ENCODE measurements at places on chromosomes 3 and 15. TPM values are rescaled to one million over a fixed set of nuclear protein-coding genes. Genes with fewer than 3 reads are reported as not detected.

DNA sequence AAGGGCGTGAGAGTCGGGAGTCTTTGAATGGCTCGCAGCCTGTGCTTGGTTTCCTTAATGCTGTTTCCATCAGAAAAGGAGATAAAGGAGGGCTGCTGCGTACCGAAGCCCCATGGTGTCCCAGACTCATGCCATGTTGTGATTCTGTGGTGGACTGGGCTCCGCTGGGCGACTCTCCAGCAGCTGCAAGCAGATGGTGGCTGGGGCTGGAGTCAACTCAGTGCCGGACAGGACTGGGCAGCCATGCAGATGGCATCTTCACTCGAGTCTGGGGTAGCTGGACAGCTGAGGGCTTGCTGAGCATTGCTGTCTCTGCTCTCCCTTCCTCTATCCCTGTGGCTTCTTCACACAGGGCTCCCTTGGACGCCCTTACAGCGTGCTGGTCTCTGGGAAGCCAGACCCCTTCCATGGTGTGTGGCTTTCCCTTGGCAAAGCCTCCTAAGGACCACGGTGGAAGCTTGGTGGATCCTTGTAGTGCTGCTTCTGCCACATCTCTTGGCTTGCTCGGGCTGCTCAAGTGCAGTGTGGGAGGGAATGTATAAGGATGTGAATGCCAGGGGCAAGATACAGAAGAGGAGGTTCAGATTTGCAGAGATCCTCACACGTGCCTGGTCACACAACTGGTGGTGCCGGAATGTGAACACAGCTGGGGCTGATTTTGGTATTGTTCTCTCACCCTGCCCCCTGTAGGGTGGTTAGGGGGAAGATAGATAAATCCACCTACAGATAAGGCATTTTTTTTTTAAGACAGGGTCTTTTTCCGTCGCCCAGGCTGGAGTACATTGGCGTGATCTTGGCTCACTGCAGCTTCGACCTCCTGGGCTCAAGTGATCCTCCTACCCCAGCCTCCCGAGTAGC lies 9.0 kb downstream of the NIPA1 start:
- no peak for DNase-seq

ALDH1A2 gene
- polyA plus RNA-seq, result 325 TPM

- DNase-seq, result no peak
Measured at GRCh38 chr3:37816271-37816670, 45.4 kb upstream of the CTDSPL start.

DNA sequence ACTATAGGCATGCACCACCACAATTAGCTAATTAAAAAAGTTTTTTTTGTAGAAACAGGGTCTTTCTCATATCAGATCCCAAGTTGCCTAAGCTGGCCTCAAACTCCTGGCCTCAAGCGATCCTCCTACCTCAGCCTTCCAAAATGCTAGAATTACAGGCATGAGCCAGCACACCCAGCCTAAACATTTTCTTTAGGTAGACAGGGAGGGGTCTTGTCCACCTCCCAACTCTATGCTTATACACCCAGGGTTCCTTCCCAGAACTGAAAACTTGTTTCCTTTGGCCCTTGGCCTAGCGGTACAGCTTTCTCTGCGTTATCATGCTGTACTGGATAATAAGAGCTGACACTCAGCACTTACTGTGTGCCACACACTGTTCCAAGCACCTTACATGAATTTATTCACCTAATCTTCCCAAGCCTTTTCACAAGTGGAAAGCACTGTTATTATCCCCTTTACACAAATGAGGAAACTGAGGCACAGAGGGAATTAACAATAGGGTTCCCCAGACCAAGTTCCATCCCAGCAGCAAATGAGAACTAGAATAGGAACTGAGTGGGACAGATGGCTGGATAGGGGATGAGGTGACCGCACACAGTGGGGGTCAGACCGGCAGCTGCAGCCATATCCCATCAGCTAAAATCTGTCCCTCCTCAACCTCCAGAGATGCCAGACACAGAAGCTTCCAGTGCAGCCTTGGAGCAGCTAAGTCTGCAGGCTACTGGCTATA lies 150.8 kb downstream of the MEGF11 start:
- DNase-seq, result no peak

GRCh38 chr3:156148946-156149381 lies 28.6 kb downstream of the KCNAB1 start:
- DNase-seq, result no peak

- no peak for DNase-seq
Measured at GRCh38 chr3:35641331-35641730, 2.0 kb downstream of the ARPP21 start.

SLCO2A1 gene
- 18.0 TPM for polyA plus RNA-seq

DNA sequence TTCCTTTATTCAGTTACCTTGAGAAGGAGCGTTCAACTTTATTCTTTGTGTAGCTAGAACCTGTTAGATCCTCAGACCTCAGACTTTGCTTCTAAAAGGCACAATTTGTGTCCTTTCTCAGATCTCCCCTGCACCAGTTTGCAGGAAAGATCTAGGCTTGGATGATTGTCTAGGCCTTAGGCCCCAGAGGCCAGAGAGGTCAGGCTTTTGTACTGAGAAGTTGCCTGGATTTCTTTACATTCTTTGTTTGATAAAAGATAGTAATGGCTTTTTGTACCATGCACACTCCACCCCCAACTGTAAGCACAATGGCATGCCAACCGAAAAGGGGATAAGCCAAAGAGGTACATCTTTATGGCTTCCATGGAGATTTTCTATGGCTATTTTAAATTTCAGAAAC lies 719.6 kb upstream of the NR2F2 start:
- DNase-seq, result no peak

GRCh38 chr15:94682171-94682570 lies 450.8 kb downstream of the MCTP2 start:
- no peak for DNase-seq

LCMT2 gene
- 14.7 TPM for polyA plus RNA-seq

THSD4 gene
- polyA plus RNA-seq, result 31.9 TPM

TF gene
- polyA plus RNA-seq, result 4.3 TPM

CIDEC gene
- not detected for polyA plus RNA-seq

DNA sequence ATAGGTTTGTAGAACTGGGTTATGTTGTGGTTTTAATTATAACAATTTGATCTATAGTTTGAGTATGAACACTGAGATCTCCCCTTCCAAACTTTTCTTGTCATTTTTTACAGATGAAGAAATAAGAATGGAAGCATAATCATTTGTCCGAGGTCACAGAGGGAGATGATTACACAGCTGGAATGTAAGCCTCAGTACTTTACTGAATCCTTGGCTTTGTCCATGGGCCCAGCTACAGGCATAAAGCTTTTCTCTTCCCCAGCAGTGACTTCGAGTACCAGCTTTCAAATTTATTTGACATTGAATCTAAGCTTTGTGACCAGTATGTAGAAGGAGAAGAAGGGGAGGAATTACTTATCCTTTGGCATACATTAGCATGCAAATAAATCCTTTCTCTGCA lies 80.9 kb upstream of the DCBLD2 start:
- DNase-seq, result no peak

JAGN1 gene
- 53.2 TPM for polyA plus RNA-seq

KLHL40 gene
- polyA plus RNA-seq, result not detected

GRCh38 chr3:12956316-12956660 lies 114.9 kb upstream of the RPL32 start:
- DNase-seq, result no peak

MED12L gene
- 2.1 TPM for polyA plus RNA-seq

- DNase-seq, result no peak
Measured at GRCh38 chr3:123290962-123291361, 89.2 kb downstream of the SEC22A start.

DNA sequence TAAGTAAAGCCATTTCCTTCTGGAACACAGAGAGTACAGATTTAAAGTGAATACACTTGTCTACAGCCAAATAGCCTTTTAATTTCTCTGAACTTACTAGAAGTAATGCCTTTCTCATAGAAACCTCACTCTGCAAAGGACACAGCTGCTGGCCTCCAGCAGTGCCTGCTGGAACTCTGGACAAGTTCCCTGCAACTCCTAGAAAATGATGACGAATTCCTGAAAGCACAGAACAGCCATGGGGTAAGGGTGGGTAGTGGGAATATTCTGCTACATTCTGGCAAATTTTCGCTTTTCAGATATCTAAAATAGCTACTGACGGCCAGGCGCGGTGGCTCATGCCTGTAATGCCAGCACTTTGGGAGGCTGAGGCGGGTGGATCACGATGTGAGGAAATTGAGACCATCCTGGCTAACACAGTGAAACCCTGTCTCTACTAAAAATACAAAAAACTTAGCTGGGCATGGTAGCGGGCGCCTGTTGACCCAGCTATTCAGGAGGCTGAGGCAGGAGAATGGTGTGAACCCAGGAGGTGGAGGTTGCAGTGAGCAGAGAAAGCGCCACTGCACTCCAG lies 34.4 kb downstream of the RYK start:
- DNase-seq, result no peak

- no peak for DNase-seq
Measured at GRCh38 chr3:32691847-32692246, 6.9 kb downstream of the CNOT10 start.

DNA sequence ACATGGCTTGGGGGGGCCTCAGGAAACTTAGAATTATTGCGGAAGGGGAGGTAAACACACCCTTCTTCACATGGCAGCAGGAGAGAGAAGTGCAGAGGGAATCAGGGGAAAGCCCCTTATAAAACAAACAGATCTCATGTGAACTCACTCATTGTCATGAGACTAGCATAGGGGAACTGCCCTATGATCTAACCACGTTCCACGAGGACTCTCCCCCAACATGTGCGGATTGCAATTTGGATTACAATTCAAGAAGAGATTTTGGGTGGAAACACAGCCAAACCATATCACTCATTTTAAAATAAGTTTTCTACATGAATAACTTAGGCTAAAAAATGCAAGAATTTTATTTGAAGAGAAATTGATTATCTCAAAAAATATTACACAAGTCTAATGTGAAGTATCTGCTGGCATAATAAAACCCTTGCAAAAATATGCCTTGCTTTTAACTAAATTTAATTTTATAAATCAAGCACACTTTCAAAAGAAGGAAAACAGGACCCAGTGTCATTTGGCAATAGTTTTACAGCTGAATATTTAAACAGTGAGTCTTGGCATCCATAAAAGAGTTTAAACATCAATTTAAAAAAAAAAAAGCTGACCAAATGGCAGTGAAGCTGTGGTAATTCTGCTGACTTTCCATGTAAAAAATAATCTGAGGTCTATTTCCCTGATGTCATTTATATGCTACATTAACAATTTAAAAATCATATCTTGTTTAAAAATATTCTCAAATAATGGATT lies 1057.2 kb downstream of the NAALADL2 start:
- DNase-seq, result no peak

DNA sequence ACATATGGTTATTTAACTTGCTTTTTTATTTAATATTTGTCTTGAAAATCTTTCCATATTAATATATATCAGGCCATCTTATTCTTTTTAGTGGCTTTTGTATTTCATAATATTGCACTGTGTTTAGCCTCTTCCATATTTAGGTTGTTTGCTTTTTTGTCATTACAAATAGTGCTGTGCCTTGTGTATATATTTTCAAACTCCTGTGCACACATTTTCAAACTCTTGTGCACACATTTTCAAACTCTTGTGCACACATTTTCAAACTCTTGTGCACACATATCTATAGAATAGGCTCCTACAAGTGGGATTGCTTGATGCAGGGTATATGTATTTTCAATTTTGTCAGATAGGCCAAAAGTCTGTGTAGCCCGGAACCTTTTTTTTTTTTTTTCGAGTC lies 118.0 kb upstream of the MLF1 start:
- no peak for DNase-seq

DNA sequence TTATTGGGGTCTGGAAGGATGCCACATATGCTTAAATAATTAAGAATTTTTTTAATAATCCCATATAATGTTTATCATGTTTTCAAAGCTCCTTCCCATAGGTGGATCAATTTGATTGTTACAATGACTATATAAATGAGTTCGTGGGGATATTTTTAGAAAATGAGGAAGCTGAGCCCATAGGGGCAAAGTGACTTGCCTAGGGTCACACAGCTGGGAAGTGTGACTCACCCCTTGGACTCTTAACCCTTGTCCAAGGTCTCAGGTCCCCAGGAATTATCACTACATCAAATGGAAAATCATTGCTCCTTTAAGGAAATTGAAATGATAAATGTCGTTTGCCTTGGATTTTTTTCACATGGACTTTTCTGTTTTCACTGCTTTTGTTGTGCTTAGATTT lies 161.2 kb upstream of the RGMA start:
- DNase-seq, result no peak

DNA sequence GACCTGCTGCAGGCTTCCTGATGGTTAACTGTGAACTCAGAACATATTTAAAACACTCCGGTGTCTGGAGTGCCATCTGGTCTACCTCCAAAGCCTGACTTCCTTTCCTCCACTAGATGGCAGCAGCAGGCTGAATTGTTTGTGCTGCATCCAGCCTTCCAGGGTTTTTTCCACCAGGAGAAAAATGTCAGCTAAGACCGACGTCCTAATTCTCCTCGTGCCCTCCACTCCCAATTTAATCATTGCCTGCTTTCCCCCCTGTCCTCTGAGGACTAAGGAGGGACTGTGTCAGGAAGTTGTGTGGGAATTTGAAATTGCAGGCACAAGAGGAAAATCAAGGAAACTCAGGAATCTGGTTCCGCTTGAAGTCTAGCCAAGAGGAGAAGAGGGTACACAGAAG lies 165.2 kb upstream of the UMPS start:
- DNase-seq, result peak; percentile 73

PIERCE2 gene
- polyA plus RNA-seq, result 8.1 TPM

GRCh38 chr15:95226835-95227234 lies 995.5 kb downstream of the MCTP2 start:
- no peak for DNase-seq

GATA2 gene
- 38.9 TPM for polyA plus RNA-seq

GRCh38 chr15:41501931-41502794 lies 8.5 kb downstream of the ITPKA start:
- no peak for DNase-seq

- no peak for DNase-seq
Measured at GRCh38 chr15:38872732-38873131, 308.1 kb upstream of the RASGRP1 start.

Measured in right renal cortex interstitium (tissue), 3 donors.